ENCODE measurements at places on chromosomes 11 and 22. TPM values are rescaled to one million over a fixed set of nuclear protein-coding genes. Genes with fewer than 3 reads are reported as not detected.

- DNase-seq = no peak
Measured at GRCh38 chr11:16778876-16779275, 40.4 kb downstream of the C11orf58 start.

DNA sequence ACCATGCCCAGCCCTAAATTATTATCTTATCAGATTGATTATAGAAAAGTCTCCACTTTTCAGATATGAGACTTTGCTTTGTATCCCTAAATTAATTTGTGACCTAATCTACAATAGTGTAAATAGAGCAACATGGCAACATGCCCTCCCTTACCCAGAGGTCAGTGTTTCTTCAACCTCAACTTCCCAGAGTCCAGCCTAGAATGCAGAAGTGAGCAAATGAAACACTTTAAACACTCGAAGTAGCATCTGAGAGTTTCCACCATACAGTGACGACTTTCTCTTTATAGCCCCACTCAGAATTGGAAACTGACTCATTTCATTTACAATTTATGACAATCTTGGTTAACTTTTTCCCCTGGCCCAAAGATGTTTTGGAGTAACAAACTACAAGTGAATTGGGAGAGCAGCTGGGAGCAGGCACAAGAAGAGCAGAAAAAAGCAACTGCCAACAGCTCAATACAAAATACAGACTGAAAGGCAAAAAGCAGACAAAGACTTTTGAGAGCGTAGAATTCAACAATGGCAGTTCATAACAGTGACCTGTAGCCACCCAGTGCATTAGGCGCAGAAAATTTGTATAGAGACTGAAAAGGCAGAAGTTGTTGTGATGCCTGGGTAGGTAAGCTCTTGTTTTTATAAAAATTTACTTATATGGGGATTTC is 10.1 kb upstream of the BLID start:
- DNase-seq = no peak

- DNase-seq = no peak
Measured at GRCh38 chr11:30364139-30364836, 41.4 kb downstream of the ARL14EP start.

GRCh38 chr22:45493286-45493771 is 9.4 kb upstream of the FBLN1 start:
- DNase-seq = no peak

GRCh38 chr11:115652094-115652493 is 147.9 kb upstream of the CADM1 start:
- DNase-seq = no peak

DNA sequence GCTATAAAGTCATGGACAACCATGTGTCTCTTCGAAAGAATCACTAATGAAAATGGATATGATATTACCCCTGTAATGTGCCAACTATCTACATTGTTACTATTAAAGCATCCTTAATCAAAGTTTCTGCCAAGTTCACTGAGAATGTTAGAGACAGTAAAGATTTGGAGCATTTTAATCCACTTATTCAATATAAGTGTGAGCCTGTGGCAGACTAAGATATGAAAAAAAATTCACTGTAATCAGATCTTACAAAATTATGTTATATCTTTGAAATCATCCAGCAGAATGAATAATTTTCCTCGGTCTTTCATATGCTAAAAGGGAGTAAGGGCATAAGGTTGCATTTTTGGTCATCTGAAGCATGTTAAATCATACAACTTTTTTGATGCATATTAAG is 49.9 kb downstream of the MAML2 start:
- DNase-seq = no peak

DNA sequence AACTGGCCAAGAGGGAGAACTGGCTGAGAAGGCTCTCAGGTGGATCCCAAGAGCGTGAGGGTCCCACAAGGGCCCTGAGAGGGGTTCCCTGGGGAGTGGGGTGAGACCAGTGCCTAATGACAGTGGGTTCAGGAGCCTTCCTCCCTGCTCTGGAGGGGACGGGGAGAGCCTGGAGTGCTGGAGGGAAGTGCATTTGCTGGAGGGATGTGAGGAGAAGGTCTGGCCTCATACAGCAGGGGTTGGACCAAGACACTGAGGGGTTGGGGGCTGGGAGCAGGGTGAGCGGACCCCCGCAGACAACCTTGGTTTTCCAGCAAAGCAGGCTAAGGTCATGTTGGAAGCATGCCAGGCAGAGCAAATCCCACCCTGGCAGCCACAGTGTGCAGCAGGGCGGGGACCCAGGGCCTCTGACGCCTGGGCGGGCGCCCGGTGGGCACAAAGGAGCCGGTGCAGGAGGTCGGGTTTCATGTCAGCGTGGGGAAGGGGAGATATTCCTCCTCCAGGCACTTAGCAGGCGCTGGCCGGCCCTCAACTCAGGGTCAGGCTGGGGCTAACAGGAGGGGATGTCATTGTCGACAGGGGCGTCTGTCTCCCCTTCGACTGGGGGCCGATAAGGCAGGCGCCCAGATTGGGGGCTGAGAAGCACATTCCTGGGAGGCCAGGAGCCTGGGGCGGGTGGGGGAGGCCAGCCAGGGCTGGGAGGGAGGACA is 3.1 kb upstream of the DERL3 start:
- DNase-seq = no peak

DNA sequence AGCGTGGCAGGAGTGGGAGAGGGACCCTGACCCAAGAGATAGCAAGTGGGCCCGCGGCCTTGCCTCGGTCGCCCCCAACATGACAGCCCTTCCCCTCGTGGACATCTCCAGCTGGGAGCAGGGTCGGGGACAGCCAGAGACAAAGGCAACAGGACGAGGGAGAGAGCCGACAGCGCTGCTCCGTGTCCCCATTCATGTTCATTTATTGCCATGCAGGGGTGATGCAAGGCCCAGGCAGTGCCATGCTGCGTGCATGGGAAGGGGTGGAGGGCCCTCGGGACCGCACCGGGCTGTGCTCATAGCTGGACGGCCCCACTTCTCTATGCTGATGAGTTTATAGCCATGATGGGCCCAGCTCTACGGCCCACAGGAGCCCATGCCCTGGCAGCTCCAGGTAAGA is 12.7 kb downstream of the MRPL23 start:
- no peak for DNase-seq

DNA sequence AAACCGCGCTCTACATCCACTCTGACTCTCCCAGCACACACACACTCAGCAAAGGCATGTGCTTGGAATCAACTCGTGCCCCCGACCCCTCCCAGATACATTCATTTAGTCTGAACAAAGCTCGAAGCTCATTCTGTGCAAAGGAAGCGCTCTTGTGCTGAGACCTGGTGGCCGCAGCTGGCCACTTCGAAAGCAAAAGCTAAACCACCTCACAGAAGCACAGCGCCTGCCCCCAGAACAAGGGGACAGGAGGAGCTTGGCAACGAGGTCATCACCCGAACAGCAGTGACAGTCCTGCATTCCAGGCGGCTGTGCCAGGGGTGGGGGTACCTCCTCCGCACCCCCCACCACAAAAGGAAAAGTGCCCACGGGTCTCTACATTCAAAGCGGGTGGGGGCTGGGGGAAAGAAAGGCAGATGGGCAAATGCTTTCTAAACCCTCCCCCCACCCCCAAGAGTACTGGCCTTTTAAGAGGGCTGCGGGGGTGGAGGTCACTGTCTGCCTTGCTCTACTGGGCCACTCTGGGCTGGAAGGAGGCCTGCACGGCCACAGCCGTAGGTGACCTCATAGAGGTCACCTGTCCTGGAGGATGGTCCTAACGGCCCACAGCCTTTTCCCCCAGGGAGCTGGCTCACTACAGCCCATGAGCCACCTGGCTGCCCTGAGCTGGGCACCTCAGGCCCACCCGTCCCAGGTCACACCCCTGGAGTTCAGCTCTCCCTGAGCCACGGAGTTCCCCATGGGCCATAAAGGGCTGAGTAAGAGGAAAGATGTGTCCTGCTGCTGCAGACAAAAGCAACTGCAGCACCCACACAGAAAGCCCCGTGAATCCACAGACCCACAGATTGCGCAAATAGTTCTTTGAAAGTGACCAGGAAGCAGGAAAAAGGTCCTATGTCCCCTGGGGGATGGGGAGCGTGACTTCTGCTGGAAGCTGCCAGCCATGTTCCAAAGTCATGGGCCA is 21.3 kb downstream of the CBX7 start:
- no peak for DNase-seq

GRCh38 chr11:100980156-100980555 is 149.5 kb downstream of the PGR start:
- DNase-seq = no peak

DNA sequence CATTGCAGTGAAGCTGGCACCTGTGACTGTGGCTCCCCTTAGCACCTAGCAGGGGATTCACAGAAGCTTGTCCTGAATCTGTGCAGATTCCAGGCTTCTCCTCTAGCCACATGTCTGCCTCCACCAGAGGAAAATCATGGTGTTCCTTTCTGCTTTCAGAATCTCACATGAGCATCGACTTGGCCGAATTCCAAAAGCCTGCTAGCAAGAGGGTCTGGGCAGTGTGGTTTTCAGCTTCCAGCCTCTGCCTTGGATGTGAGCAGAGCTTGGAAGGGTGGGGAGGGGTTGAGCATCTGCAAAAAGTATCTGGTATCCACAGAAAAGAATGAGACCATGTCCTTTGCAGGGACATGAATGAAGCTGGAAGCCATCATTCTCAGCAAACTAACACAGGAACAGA is 911.1 kb downstream of the TBC1D22A start:
- DNase-seq = no peak

- DNase-seq = no peak
Measured at GRCh38 chr11:108680271-108680670, 15.4 kb downstream of the DDX10 start.

GRCh38 chr11:112963368-112963955 is 2.2 kb downstream of the NCAM1 start:
- no peak for DNase-seq

DNA sequence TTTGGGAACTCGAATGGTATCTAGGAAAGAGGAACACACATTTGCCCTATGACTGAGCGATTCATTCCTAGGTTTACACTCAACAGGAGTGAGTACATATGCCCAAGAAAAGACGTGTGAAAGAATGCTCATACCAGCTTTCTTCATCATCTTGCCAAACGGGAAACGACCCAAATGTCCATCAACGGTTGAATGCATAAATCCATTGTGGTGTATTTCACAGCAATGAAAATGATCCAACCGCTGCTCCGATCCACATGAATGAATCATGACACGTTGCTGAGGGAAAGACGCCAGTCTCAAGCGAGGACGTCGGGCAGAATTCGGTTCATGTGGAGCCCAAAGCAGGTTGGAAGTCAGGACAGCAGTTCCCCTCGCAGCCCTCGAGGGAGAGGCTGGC is 71.5 kb downstream of the CYTH4 start:
- DNase-seq = no peak

GRCh38 chr11:43358801-43359421 is at the start of gene TTC17:
Gene TTC17 (plus strand): TSS chr11:43358920. CDS start chr11:43358955, 35 bp downstream.
- peak; percentile 95 for DNase-seq

DNA sequence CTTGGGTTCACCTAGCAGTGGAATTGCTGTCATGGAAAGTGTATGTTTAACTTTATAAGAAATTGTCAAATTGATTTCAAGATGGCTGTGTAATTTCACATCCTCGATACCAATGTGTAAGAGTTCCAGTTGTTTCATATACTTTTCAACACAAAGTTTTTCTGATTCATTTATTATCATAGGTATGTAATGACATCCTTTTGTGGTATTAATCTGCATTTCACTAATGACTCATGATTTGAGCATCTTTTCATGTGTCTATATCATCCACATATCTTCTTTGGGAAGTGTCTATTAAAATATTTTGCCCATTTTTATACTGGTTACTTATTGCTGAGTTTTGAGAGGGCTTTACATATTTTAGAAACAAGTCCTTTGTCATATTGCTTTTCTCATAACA is 17.0 kb upstream of the GLYATL1B start:
- no peak for DNase-seq

- no peak for DNase-seq
Measured at GRCh38 chr11:69721745-69722144, 17.9 kb upstream of the FGF19 start.

DNA sequence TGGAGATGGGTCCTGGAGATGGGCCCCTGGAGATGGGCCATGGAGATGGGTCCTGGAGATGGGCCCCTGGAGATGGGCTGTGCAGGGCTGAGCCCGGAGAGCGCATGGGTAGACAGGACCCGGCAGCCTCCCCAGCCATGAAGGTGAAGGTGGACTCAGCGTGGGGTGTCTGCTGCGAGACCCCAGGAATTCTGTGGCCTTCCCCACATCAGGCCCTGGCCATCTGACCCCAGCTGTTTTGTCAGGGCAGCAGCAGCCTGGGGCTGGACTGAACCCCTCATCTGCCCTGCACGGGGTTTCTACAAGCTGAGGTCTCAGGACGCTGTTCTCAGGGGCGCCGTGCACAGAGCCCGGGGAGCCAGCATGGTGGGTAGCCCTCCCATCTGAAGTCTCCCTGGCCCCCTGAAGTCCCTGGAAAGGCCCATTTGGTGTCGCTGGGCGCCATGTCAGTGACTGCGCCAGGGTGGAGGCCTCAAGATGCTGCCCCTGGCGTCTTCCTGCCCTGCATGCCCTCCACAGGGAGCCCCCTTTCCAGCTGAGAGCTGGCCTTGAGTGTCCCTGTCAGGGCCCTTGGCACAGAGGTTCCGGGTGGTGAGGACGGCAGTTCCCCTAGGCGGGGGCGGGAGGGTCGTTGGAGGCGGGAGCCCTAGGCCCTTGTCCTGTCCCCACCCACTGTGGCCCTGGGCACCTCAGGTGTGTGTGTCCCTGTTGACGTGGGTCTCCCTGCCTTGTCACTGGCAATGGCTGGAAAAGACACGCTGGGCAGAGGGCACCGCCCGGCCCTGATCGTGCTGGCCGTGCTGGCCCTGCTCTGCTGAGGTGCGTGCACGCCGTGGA is 5.4 kb downstream of the BRSK2 start:
- DNase-seq = peak; percentile 21

GRCh38 chr22:27262361-27262760 is 539.2 kb downstream of the MN1 start:
- DNase-seq = no peak

GRCh38 chr11:73968356-73968966 is 14.2 kb downstream of the UCP2 start:
- no peak for DNase-seq

DNA sequence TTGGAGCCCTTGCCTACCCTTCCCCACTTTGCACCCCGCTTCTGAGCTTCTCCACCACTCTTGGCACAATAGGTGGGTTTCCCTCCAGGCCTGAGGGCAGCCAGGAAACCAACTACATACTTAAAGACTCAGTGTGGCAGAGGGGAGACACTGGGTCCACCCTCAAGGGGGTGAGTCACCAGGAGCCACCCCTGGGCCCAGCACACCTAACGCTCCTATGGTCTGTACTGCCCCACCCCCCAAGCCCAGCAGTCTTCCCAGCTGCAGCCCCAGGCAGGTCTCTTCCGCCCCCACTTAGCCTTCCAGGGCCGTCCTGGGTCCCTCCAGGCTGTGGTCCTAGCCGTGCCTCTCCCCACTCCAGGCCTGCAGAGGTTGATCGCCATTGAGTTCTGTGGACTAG is 3.2 kb upstream of the TMPRSS13 start:
- no peak for DNase-seq

- DNase-seq = no peak
Measured at GRCh38 chr22:35746248-35746647, 28.6 kb downstream of the APOL5 start.

Gene FOLH1
- total RNA-seq = not detected

Gene CCDC188
- total RNA-seq = 0.32 TPM

Gene IFITM10
- 0.28 TPM for total RNA-seq

Gene TMPRSS5
- total RNA-seq = 0.59 TPM

Gene ZNF70
- total RNA-seq = 4.3 TPM

Gene BDNF
- 0.09 TPM for total RNA-seq

Gene CCDC88B
- 11.2 TPM for total RNA-seq

Gene MCHR1
- total RNA-seq = not detected

Gene THY1
- total RNA-seq = 1.5 TPM
